Brain pericyte (primary cell): ENCODE measurements at places on chromosomes 6 and 20.

DNA sequence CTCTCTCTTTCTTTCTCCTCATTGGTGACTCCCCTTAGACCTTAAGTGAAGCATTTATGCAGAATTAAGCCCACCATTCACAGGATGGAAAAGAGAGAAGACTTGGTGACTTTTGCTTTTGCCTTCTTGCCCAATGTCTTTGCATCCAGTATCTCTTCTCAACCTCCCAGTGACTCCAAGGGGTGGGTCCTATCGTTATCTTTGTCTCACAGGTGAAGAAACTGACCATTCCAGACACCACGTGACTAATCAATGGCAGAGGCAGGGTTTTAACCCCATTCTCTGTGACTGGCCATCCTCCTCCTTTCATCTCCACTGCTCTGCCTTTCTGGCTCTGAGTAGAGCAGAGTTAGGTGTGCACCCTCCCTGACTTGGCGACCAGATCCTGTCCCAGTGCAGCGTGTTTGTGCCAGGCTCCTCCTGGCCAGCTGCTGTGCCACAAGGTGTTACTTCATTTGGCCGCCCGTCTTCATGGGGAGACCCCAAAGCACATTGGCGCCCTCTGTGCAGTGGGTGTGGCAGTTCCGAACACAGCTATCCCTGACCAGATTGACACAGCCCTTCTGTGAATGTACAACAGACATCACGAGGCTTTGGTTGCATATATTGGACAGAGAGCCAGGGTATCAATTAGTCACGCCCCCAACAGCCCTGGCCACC is 501.3 kb downstream of the CD83 start:
- DNase-seq, result no peak

DNA sequence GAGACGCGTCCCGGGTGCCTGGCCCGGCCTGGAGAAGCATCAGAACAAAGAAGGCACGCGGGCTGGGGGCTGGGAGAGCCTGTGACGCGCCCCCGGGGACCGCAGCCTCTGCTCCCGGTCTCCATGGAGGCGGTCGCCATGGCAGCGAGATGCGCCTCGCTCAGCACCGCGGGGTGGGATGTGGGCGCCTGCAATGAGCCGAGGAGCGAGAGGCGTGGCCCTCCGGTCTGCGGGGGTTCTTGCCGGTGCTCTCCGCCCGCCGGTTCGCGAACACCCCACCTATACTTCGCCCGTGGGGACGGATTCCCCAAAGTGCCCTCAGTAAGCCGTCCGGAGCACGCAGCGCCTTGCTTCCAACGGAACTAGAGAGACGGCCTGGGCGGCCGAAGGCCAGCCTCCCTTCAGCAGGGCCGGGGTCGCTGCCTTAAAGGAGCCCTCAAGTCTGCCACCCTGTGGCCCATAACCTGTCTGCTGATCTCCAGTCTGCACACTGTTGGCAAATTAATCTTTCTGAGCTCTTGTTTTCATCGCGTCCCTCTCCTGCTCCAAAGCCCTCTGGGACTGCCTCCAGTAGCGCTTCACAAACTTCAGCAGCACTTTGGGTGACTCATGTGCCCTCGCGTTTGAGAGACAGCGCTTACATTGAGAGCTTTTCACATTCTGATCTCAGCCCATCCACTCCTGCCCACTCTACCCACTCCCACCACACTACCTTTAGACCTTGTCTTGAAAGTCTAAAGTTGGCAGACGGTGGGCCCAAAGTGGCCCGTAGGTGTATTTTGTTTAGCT is 983 bp upstream of the ADISSP start:
- no peak for DNase-seq

- DNase-seq, result no peak
These were observed 109.2 kb downstream of the CEP57L1 start for GRCh38 chr6:109204511-109204910.

DNA sequence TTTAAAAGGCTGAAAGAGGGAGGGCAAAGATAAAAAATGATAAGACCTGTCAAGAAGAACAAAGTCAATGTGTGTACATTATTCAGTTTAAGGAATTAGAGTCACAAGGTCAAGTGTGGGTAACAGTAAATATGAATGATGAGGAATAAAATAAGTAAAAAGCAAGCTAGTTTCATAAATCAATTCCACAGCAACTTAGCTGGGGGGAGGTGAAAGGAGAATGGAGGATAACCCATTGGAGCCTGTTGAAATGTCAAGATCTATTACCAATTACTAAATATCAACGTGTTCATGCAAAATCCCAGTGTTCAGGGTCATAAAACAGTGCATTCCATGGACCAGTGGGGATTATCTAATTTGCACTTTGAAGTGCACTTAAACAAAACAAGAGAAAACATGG is 242.9 kb downstream of the TBX18 start:
- DNase-seq, result no peak

- DNase-seq, result no peak
These were observed 144.6 kb upstream of the RNF24 start for GRCh38 chr20:4159765-4160490.

GRCh38 chr6:33174784-33175183 is 17.5 kb downstream of the COL11A2 start:
- no peak for DNase-seq

DNA sequence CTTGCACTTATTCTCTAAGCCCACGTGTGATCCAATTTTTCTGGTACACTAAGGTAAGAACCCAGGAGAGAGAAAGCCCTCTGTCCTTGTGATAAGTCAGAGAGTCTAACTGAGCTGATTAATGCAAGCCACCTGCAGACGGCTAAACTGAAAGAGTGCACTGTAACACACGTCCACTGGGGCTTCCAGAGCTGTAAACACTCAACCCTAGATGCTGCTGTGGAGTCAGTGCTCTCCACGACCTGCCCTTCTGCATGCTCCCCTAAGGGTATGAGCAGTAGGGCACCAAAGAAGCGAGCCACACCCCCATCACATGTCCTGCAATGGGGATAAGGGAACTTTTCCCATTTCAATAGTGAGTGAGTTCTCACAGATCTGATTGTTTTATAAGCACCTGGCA is 55.7 kb downstream of the TXLNB start:
- no peak for DNase-seq

DNA sequence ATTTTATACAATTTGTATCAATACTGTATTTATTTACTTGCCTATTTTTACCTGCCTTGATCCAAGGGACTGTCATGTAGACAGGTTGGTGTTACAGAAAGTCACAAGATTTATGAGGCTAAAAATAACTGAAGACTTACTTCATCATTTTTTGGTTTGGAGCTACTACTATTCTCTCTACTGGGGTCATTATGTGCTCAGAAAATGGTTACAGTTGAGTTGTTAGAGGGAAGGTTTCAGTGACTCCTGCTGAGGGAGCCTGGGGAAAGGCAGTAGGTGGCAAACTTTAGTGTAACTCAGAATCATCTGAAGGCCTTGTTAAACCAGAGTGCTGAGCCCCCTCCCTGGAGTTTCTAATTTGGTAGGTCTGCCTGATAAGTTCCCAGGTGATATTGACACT is 118.8 kb downstream of the TINAG start:
- no peak for DNase-seq

- no peak for DNase-seq
These were observed 83.3 kb downstream of the PLCB1 start for GRCh38 chr20:8215361-8215781.

GRCh38 chr6:35664945-35665344 is 23.8 kb downstream of the FKBP5 start:
- no peak for DNase-seq

- no peak for DNase-seq
These were observed 30.6 kb upstream of the ULBP3 start for GRCh38 chr6:150099546-150099945.

GRCh38 chr20:35017099-35017835 is 61.6 kb downstream of the MYH7B start:
- no peak for DNase-seq

- DNase-seq, result no peak
These were observed 36.8 kb downstream of the PSMB9 start for GRCh38 chr6:32890831-32891230.

DNA sequence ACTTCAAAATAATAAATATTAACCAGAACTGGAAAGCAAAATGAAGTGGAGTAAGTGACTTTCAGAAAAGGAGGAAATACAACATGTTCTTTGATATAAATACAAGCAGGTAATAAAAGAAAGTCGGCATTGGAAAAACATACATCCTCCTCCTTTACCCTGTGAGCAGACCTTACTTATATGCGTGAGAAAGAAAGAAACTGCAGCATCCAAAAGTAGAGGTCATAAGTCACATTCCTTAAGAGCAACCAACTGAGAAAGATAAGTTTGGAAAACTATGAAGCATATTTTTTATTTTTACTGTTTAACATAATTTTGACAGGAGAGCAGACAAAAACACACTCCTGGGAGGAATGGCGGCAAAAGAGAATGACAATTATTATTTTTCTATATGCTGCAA is 155.5 kb downstream of the HACE1 start:
- no peak for DNase-seq

GRCh38 chr6:44572346-44572745 is 184.8 kb downstream of the CDC5L start:
- DNase-seq, result no peak

GRCh38 chr20:50659975-50660670 is 31.2 kb downstream of the RIPOR3 start:
- DNase-seq, result no peak

GRCh38 chr6:75402296-75402695 is 91.3 kb downstream of the FILIP1 start:
- no peak for DNase-seq

GRCh38 chr6:41191569-41191968 is 9.4 kb downstream of the TREML2 start:
- DNase-seq, result no peak

GRCh38 chr6:83633609-83634008 is 75.3 kb downstream of the SNAP91 start:
- DNase-seq, result no peak

- DNase-seq, result no peak
These were observed 37.1 kb downstream of the SLC22A23 start for GRCh38 chr6:3419624-3420272.

- DNase-seq, result no peak
These were observed 1.2 kb downstream of the FOXA2 start for GRCh38 chr20:22582964-22583772.

GRCh38 chr6:166105341-166106075 is 62.1 kb downstream of the TBXT start:
- no peak for DNase-seq

GRCh38 chr6:124987291-124987690 is 25.1 kb downstream of the RNF217 start:
- DNase-seq, result no peak

- no peak for DNase-seq
These were observed 131.1 kb upstream of the HSF2 start for GRCh38 chr6:122268394-122268793.

- DNase-seq, result peak; percentile 39
These were observed 102.6 kb downstream of the CD109 start for GRCh38 chr6:73798592-73798991.

- no peak for DNase-seq
These were observed 213.8 kb upstream of the ZFP64 start for GRCh38 chr20:52405417-52405816.

DNA sequence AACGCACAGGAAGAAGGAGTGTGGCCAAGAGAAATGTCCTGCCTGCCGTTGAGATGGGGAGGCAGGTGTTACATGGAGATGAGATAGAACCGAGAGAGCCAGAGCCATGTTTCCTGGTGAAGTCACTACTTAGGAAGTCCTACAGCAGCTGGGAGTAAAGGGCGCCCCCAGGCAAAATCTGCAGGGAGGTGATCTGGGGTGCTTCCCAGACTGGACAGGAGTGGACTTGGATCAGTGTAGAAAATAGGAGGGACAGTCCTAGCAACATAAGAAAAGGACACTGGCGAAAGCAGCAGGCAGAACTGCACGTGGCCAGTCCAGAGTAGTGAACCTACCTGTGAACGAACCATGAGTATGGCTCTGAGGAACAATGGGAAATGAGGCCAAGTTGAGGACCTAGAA is 85.3 kb downstream of the CD164 start:
- DNase-seq, result no peak

DNA sequence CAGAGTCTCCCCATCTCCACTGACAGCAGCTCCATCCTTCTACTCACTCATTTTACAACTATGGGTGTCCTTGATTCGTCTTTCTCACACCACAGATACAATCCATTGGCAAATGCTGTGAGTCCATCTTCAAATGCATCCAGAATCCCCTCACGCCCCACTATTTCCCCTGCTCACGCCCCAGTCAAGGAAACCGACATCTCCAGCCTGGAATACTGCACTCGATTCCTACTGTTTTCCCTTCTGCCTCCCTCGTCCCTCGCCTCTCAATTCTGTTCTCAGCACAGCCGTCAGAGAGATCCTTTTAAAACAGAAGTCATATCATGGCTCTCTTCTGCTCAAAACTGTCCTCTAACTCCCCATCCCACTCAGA is 4.7 kb downstream of the HLA-B start:
- no peak for DNase-seq

DNA sequence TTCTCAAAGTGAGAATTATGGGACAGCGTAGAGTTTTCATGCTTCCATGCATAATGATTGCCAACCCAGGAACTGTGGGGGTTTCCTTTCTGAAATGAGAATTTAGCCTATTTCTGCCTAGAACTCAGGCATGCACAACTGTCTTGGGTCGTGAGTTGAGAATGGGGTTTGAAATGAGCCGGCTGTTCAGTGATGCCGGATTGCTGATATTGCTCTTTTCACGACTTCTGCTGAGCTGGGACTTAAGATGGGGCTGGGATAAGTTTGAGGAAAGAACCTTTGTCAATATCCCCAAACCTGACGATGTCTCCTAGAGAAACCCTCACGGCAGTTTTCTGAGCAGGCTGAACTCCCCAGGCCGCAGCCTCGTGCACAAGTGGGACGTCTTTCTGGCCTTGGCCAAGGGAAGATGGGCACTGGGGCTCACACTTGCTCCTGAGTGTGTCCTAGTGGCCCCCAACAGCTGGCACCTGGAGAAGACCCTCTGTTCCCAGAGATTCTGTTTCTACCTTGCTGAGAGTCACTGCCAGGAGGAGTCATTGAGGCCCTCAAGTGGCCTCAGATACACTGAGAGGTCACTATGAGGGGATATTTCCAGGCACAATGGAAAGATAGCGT is 34.1 kb upstream of the RIN2 start:
- DNase-seq, result no peak

DNA sequence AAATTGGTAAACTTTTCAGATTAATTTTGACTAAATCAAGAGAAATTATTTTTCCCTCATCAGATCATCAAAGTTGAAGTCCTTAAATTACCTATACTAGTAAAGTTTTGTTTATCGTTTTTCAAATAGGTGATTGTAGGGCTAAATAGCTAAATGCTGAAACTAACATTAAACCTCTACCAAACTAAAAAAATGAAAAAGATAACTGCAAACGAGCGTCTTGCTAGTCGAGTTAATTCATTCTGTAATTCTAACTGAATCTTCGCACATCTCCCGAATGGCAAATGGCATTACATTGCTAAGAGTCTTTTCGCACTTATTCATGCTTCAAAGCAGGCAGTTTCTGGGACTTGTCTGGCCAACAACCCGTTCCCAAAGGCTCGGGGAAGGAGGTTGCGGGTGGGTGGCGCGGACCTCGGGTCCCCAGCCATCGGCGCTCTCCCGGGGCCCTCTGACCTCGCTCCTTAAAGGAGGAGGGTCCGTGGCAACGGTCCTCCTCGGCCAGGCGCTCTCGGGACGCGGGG is 43.8 kb downstream of the POPDC3 start:
- DNase-seq, result no peak

- no peak for DNase-seq
These were observed 69.7 kb upstream of the FAM8A1 start for GRCh38 chr6:17530321-17530835.

- DNase-seq, result no peak
These were observed 477.2 kb downstream of the EPM2A start for GRCh38 chr6:145258122-145258521.

GRCh38 chr6:3226481-3227362 is 731 bp downstream of the TUBB2B start:
- no peak for DNase-seq

- DNase-seq, result no peak
These were observed 385.6 kb downstream of the CDKAL1 start for GRCh38 chr6:20919677-20920385.
